ENCODE measurements at places on chromosomes 1 and 21. TPM values are rescaled to one million over a fixed set of nuclear protein-coding genes. Genes with fewer than 3 reads are reported as not detected.

- DNase-seq = no peak
Observed at GRCh38 chr1:218368686-218369085, 23.6 kb downstream of the TGFB2 start.

DNA sequence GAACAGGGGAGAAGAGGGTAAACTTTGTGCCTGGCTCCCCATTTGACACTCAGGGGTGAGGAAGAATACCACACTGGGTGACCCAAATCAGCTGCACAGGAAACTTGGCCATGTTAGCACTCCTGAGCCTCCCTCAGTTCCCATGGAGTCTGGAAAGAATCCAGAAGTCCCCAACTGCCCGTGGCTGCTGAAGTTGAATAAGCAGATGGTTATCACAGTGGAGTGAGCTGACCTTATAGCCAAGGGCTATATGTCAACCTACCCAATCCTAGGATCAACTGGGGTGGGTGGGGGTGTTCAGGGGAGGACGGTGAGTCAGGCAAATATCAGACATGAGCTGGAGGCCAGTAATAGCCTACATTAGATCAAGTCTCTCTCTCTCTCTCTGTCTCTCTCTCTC lies 20.4 kb downstream of the KCNH1 start:
- no peak for DNase-seq

- DNase-seq = no peak
Observed at GRCh38 chr1:62746809-62747138, 37.2 kb upstream of the ATG4C start.

DNA sequence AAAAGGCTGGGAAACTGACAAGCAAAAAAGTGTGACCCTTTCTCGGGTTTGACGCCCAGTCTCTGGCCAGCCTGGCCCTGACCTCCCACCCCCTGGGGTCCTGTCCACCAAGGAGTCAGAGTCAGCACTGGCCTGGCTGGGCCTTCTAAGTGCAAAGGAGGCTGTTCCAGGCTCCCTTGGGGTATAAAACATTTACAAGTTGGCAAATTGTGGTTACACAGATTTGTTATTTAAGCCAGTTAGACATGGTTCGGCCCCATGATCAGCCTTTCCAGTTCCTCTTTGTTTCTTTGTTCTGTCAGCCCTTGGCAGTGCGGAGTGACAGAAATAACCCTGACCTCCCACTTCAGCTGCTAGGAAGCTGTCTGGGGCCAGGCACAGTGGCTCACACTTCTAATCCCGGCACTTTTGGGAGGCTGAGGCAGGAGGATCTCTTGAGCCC lies 161.6 kb upstream of the RAB4A start:
- peak; percentile 5 for DNase-seq

DNA sequence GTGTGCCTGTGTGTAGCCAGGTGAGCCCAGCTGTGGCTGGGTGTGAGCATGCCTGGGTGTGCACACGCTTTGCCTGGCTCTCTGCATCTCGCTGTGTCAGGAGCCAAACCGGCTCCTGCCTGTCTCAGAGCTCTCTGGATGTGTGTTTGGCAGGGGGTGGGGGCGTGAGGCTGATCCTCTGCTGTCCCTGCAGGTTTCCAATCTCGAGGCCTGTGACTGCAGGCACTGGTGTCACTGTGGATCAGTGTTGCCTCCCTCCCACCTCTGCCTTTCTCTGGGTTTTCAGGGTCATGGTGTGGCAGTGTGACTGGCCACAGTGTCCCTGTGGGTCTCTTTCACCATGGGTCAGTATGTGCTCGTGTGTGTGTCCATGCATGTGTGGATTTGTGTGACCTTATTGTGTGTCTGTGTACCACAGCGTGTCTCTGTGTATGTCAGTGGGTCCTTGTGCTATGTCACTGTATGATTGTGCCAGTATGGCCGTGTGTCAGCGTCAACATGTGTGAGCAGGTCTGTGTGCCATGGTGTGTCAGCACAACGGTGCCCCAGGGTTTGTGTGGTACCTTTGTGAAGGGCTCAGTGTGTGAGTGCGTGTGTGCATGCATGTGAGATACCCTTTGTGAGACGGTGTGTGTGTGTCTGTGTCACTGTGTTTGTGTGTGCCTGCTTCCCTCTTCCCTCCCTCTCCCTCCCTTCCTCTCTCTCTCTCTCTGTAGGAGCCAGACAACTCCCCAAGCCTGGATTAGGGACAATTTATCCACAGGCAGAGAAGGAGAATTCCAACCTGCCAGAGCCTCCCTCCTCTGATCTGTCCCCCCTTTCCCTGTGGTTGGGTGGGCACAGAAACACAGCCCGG lies 43.4 kb downstream of the AHDC1 start:
- no peak for DNase-seq

GRCh38 chr1:1013922-1014648 lies 788 bp downstream of the ISG15 start:
- DNase-seq = no peak

- DNase-seq = no peak
Observed at GRCh38 chr1:39272027-39272797, 67.7 kb downstream of the MACF1 start.

- no peak for DNase-seq
Observed at GRCh38 chr21:37904856-37905255, 11.4 kb downstream of the KCNJ6 start.

CSRP1 gene
- total RNA-seq = 120 TPM

All from fibroblast of the aortic adventitia (primary cell).